ENCODE measurements at places on chromosomes 2 and 18.

DNA sequence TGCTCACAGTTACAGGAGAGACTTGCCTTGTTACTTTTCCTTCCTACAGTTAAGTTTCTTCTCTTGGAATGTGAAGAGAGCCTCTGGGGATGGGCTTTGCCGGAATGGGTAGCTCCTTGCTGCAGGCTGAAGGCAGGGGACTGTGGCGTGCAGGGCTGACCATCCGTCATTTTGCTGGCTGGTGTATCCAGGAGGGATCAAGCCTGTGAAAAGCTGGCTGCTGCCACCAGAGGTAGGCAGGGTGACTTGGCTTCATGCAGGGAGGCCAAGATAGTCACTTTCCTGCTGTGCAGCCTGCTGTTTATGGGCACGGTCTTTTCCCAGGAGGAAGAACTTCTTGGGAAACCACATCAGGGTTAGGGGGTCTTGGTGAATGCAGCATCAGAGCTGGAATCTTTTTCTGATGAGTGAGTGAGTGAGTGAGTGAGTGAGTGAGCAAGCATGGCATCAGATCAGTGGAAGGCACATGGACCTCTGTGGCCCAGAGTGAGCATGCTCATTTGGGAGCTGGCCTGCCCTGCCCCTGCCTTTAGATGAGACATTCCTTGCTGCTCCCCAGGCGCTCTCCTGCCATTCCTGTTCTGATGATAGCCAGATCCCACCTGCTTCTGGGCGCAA is 33.0 kb downstream of the FHOD3 start:
- no peak for DNase-seq

DNA sequence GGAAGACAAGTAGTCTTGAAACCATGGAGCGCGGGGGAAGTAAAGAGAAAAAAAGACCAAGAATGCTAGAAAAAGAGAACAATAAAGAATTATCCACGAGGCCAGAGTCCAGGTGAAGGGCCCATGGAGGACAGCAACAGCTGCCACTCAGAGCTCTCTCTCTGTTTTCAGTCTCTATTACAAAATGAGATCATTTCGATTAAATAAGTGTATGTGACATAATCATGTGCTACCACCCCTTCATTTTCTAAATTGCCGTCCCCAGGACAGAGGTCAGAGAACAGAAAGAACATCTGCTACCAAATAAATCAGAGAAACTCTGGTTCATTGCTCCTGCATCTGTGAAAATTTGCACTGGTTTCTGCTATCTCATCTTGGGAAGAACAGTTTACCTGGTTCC is 838.7 kb downstream of the RNF144A start:
- no peak for DNase-seq

- no peak for DNase-seq
Observed at GRCh38 chr2:212213191-212213590, 325.4 kb downstream of the ERBB4 start.

- DNase-seq, result no peak
Observed at GRCh38 chr18:57659460-57660102, 37.9 kb upstream of the NARS1 start.

GRCh38 chr2:10885094-10885860 is 26.5 kb upstream of the KCNF1 start:
- DNase-seq, result no peak

GRCh38 chr2:126303113-126303512 is 352.8 kb upstream of the GYPC start:
- no peak for DNase-seq

DNA sequence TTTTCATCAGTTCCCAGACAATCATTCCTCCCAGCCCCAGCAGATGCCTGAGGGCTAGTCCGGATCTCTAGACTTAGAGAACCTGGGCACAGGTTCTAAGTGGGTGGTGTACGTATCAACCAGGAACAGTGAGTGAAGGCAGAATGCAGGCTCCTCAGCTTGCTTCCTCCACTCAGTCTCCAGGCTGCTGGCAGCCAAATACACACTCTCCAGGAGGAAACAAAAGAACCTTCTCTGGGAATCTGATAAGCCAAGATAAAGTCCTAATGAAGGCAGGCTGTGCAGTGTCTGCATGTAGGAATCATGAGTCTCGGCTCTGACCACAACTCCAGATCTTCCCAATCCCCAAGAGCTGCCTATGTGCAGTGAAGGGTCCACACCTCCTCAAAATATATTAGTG is 245.7 kb downstream of the SP3 start:
- DNase-seq, result no peak

- peak; percentile 72 for DNase-seq
Observed at GRCh38 chr2:24491542-24492420, 727 bp downstream of the NCOA1 start.

GRCh38 chr18:48022531-48023329 is 92.3 kb upstream of the SMAD2 start:
- DNase-seq, result peak; percentile 85

DNA sequence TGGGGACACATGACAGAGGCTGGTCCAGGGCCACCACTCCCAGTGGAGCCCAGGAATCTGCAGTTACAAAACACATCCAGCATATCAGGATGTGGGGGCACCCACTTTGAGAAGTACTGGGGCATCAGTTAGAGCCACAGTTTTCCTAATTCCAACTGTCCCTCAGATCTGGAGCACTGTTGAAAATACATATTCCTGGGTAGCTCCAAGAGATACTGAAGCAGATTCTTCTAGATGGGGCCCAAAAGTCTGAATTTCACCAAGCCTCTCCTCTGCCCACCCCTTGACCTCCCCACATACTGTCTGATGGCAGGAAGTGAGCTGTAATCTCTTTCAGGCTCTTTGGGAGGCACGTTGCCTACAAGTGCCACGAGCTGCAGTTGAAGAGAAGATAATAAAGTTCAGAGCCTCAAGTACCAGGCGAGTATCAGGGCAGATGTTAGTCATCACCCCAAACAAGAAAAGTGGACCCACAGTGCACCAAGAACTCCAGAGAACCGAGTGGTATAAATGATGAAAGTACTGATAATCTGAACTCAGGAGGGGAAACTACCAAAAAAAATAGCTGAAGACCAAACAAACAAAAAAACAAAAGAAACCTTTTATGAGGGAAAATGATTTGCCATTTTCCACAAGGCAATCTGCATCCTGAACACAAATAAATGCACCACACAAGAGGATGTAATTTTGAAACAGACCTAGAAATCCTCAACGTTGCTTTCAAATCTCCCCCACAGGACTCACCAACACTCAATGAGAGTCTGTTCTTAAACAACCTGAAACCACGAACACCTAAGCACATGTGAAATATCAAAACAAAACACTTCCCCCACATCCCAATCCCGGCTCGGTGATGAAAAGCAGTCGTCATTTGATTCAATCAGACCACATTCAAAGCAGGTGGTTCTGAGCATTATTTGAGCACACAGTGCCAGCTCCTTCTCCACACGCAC is 98.7 kb downstream of the TCF4 start:
- DNase-seq, result no peak

DNA sequence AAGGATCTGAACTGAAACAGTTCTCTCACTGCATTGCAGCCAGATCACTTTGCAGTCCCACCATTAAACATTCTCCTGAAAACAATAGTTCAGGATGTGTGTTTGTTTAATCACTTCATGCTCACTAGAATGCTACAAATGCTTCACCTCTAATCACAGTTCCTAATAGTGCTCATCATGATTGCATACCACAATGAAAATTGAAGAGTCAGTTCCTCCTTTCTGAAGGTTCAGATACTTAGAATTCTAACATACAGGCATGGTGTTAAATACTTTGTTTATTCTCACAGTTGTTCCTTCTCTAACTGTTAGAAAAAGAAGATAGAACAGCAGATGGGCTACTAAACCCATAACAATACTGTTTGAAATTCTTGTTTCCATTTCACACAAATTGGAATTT is 622.3 kb upstream of the ACVR2A start:
- DNase-seq, result no peak

DNA sequence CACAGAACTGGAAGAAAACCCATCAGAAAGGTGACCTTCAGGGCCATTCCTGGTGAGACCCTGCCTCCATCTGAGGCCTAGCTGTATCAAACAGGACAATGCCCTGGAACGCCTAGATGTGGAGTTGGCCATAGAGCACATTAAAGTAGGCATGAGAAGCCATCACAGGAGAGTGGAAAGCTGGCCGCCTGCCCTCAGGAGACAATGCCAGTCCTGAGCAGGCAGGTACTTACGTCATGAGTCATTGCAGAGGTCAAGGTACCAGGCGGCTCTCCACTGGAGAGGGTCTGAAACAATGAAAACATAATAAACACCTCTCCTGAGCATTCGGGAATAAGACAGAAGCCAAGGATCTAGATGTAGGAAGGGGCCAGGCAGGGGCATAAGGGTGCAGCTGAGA is 68.6 kb downstream of the CCDC93 start:
- DNase-seq, result no peak

- peak; percentile 34 for DNase-seq
Observed at GRCh38 chr18:57107140-57107832, 39.6 kb upstream of the BOD1L2 start.
